Effector memory CD4-positive, alpha-beta T cell (primary cell): ENCODE measurements at places on chromosomes 12 and 14.

- DNase-seq: no peak
These were observed 216.6 kb downstream of the PTPRO start for GRCh38 chr12:15538881-15539280.

GRCh38 chr14:50347521-50347920 is 35.4 kb downstream of the DMAC2L start:
- DNase-seq: no peak

GRCh38 chr14:76929927-76930326 is 98.6 kb downstream of the IRF2BPL start:
- DNase-seq: peak; percentile 55

DNA sequence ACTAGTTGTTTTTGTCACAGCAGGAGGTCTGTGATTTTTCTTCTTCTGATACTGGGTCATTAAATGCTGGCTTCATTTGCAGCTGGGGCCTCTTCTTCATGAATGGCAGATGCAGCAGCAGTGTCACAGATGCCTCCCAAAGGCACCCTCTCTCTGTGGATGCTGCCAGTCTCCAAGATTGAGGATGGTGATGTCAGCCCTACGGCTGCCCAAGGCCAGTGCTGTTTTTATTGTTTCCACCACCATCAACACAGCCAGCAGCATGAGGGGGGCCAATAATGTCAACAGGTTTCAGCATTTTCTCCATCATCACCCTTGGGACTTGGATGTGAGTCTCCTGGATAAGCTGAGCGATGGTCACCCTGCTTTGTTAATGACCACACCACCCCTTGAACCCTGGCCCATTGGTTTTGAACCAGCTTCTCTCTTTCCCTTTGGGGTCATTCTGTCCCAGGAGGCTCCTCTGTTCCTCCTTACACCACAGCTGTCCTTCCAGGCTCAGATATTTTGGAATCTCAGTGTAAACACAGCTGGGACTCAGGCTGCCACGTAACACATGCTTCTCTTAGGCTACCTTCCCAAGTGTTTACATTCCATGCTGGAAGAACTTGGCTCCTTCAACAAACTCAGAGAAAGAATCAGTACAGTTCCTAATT is 151.7 kb upstream of the DDHD1 start:
- DNase-seq: no peak

GRCh38 chr14:104891664-104892530 is 26.8 kb downstream of the CEP170B start:
- no peak for DNase-seq

DNA sequence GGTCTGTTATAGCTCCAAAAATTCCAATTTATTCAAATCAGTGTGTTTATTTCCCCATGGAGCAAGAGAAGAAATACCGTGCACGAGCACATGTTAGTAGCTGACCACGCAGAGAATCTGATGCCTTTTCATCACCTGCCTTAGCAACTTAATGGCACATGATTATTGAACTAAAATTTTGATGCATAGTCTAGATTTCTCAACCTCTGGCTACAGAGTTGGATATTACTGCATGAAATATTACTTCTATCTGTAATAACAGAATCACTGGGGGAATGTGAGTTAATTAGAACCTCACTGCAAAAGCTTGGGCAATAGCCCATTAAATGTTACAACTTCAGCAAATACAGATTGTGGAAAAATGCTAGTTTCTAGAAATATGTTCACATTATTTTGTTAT is 335.8 kb downstream of the FLRT2 start:
- DNase-seq: no peak

DNA sequence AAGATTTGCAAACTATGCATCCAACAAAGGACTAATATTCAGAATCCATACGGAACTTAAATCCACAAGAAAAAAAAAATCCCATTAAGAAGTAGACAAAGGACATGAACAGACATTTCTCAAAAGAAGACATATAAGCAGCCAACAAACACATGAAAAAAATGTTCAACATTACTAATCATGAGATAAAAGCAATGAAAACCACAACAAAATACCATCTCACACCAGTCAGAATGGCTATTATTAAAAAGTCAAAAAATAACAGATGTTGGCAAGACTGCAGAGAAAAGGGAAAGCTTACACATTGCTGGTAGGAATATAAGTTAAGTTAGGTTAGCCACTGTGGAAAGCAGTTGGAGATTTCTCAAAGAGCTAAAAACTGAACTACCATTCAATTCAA is 16.2 kb downstream of the CDK17 start:
- DNase-seq: no peak

DNA sequence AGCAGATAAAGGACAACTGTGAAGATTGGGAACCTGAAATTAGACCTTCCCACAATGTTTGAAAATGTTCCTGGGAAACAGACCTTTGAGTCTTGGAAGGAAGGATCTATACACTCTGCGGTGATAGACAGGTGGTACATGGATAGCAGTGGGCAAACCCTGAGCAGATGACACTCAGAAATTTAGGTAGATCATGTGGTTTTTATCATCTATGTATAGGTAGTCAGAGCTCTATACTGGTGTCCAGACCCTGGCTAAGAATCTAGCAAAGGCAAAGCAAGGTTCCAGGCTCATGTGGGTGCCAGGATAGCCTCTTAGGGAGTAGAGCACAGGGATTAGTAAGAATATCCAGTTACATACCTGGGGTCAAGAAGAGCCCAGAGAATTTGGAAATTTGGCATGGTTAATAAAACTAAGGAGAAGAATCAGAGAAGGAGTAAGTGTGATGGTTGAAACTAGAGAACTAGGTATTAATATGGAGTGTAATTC is 331.2 kb upstream of the FBXO33 start:
- DNase-seq: no peak

DNA sequence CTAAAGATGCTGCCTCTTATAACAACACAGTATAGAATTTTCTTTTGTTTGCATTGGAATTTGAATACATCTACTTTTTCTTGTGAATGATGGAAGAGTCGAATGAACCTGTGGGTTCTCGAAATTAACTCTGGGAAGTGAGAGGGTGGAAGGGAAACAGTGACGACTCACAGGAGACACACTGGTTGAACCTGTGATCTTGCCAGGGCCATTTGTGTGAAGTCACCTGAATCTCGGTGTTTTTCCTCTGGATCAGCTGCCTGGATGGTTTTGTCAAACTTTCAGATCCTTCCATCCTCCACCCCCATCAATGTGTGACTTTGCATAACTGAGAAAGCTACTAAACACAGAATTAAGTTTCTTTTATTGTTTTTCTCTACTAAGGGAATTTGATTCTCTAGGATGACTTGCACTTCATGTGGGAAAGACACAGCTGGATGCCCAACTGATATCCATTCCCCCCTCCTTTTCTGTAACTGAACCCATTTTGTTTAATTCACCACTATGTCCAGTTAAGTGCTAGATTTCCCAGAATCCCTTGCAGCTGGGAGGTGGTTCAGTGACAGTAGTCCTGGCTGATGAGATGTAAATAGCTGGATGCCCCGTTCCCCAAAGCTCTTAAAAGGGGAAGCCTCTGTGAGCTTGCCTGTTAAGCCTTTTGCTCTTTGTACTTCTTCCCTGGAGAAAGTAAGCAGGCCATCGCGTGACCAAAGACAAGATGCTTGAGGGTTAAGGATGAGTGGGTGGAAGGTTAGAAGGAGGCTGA is 6.3 kb downstream of the PPFIBP1 start:
- no peak for DNase-seq

GRCh38 chr12:91882910-91883309 is 262.7 kb downstream of the BTG1 start:
- no peak for DNase-seq

- no peak for DNase-seq
These were observed 15.2 kb downstream of the OR6S1 start for GRCh38 chr14:20626274-20626673.

DNA sequence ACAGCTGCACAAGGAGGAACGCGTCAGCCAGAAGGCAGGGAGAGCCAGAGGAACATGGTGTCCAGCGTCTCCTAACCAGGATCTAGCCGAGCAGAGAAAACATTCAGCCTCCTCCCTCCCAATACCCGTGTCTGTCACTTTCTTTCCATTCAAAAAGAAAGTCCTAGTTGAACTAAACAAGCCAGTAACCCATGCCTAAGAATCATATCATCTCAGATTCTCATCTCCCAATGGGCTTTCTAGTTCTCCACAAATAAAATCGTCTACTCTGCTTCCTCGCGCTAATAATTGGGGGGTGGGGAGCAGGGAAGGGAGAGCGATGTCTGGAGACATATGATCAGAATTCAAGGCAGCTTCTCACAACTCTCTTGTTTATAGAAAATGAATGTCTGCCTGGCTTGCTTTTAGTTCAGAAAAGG is 7.4 kb downstream of the NKX2-1 start:
- DNase-seq: no peak

DNA sequence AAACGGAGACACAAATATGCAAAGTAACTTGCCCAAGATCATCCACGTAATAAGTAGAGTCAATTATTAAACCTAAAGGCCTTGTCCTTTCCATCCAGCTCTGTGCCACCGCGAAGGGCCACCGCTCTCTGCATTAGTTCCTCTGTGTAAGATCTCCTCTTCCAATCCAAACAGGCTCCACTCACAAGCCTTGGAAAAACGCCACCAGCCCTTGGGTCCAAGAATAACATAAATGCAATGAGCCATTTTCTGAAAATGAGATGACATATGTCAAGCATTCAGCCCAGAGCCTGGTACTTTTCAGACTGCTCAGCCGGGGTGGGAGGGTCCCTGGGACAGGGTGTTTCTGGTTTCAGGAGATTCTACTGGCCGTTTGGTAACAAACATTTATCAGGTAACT is 30.0 kb downstream of the DGLUCY start:
- no peak for DNase-seq

DNA sequence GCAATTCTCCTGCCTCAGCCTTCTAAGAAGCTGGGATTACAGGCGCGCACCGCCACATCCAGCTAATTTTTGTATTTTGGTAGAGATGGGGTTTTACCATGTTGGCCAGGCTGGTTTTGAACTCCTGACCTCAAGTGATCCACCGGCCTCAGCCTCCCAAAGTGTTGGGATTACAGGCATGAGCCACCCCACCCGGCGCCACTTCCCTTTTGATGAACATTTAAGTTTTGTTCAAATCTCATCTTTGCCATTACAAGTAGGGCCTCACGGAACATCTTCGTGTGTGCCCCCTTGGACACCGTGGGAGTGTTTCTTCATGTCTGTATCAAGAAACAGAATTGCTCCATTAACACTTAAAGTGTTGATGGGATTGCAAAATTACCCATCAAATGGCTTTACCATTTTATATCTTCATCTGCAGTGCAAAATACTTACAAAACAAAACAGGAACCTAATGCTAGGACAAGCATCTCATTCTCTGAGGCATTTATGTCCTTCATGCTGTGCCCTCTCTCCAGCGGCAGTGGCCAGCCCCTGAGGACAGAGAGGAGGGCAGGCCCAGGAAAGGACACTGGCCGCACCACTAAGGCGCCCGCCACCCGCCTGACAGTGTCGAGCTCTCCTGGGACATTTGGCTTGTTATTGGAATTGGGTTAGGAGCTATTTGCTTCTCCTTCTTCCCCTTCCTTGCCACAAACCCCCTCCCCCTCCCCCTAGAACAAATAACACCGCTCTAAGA is 61.7 kb downstream of the RFX4 start:
- DNase-seq: no peak

- no peak for DNase-seq
These were observed 104.9 kb downstream of the GPR135 start for GRCh38 chr14:59360233-59360632.

GRCh38 chr12:81086342-81086741 is 8.5 kb downstream of the ACSS3 start:
- DNase-seq: no peak

GRCh38 chr12:52148464-52149181 is 43.2 kb downstream of the KRT80 start:
- DNase-seq: no peak

- DNase-seq: no peak
These were observed 377.7 kb downstream of the GLT1D1 start for GRCh38 chr12:129230995-129231394.

DNA sequence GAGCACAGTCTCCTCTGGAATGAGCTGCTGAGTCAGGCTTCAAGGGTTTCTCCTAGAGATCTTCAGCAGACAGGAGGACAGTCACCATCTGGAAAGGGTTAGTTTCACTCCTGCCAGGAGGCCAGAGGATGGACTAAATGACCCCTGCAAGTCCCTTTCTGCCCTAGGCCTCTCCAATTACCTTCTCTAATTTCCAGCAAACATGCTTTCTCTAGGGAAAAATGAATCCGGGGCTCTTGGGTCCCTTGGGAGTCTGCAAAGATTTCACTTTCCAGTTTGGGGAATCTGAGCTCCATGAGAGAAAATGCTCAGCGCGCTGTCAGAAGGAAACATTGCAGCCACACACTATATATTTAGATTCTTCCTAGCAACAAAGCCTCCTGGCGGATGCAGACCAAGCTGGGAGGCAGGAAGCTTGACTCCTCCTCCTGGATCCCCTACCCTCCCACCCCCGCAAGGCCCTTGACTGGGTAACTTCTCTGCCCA is 184.4 kb upstream of the CCND2 start:
- DNase-seq: no peak

GRCh38 chr12:114407842-114408411 is 2.0 kb upstream of the TBX5 start:
- no peak for DNase-seq

GRCh38 chr14:98966475-98967162 is 305.4 kb downstream of the BCL11B start:
- DNase-seq: no peak

DNA sequence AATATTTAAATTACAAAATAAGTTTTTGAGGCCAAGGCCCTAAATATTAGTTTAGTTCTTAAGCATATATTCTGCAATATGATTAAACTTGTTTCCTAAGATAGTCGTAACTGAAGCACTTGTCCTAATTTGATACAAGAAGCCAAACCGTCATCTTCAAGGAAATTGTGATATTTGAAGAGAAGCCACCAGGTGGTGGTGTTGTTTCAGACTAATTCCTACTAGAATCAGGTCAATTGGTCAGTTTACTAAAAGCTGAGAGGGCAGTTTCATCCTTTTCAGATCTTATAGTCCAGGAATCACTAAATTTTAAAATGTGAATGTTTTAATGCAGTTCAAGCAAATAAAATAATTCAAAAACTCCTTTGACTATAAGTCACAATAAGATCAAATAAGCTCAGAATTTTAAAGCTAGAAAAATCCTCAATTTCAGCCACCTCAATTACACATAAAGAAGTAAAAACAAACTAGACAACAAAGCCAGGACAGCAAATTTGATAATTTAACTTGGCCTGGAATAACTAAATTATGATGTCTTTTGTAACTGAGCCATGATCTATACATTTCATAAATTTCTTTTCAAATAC is 7.1 kb upstream of the ARL1 start:
- no peak for DNase-seq
